ENCODE measurements at places on chromosomes 2 and 18. TPM values are rescaled to one million over a fixed set of nuclear protein-coding genes. Genes with fewer than 3 reads are reported as not detected.
A peak's percentile ranks its signal among the peaks of the same experiment; 100 is the strongest.

DSC1 gene
- total RNA-seq, result not detected

TMBIM1 gene
- 45.0 TPM for total RNA-seq

AKAIN1 gene
- not detected for total RNA-seq

PSMA8 gene
- total RNA-seq, result 0.89 TPM

DNA sequence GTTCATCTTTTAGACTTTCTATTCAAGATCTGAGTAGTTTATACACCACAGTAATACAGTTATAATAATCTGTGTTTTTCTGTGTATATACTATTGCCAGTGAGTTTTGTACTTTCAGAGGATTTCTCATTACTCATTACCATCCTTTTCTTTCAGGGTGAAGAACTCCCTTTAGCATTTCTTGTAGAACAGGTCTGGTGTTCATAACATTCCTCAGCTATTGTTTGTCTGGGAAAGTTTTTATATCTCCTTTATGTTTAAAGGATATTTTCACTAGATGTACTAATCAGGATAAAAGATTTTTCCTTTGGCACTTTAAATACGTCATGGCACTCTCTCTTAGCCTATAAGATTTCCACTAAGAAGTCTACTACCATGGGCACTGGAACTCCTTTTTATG lies 705.5 kb downstream of the SLC4A3 start:
- no peak for DNase-seq

- no peak for DNase-seq
Observed at GRCh38 chr2:211093743-211094303, 537.4 kb downstream of the CPS1 start.

DNA sequence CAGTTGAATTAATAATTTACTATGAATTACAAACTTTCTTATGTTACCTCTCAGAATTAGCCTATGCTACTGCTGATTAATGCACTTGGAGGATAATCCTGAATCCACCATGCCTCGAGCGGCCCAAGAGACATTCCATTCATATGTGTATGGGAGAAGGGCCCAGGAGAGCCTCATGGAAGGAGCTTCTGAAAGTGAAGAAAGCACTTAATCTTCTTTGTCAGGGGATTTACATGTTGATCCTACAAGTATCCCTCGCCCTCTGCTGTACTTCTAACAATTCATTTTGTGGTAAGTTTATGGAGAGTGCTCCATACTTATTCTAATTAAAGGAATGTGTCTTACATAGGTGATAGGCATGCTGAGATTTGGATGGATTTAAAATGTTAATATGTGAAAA lies 1189.1 kb upstream of the NXPH2 start:
- no peak for DNase-seq

GRCh38 chr2:74712223-74713053 lies 58.4 kb downstream of the SEMA4F start:
- no peak for DNase-seq

- no peak for DNase-seq
Observed at GRCh38 chr18:78754311-78755043, 225.1 kb upstream of the SALL3 start.

DNA sequence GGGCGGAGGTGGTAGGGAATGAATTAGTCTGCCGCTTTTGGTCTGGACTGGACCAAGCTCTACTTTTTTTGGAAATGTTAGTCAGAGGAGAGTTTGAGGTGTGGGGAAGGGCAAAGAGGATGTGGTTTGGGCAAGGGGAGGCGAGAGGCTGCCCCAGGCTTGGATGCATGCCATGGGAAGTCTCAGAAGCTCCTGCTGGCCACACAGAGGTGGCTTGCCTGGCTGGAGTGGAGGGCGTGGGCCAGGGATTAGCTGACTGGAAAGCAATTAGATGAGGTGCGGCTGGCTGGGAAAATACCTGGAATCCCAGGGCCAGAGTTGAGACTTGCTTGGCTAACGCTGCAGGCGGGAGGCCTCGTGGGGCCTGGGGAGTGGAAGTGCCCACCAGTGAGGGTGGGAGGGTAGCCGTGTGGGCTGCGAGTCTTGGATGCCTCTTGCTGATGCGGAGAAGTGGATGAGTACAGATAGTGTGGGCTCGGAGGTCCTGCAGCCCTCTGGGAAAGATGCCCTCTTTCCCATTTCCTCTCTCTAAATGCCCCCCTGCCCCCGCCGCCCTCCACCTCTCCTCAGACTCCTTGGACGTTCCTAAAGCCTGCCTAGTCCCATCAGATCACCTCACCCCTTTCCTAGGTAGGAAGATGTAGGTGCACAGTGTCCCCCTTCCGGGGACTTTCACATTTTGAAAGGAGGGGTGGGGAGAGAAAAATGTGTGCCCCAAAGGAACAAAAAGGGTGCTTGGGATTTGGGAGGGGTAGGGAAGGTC lies 117.6 kb downstream of the SMAD7 start:
- DNase-seq, result peak; percentile 14

- DNase-seq, result no peak
Observed at GRCh38 chr2:152251811-152252210, 76.2 kb upstream of the STAM2 start.

DNA sequence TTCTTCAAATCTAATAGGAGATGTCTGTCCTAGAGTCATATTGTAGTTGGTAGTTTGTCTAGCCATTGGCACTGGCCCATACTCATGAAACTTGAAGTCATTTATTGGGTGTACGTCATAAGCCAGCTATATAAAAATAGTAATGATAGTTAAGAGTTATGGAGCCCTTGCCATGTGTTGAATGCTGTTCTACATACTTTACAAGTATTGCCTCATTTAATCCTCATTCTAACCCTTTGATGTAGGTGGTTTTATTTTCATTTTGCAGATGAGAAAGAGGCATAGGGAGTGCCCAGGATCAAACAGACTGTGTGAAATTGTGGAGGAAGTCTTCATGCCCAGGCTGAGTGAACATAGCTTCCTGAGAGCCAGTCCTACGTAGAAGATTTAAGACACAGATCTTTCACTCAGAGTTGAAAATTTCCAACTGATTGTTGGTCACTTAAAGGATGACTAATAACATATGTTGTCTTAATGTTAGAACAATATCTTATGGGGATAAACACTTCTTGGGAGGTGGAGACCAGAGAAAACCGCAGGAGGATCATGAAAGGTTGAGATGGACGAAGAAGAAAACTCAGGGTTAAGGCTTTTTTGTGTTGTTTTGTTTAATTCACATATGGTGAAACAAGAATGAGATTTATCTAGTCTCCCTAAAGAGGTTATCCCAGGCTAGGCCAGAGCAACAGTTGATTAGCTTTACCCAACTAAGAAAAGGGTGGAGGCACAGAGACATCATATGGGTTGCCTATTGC lies 156.0 kb downstream of the CERS6 start:
- DNase-seq, result no peak

DNA sequence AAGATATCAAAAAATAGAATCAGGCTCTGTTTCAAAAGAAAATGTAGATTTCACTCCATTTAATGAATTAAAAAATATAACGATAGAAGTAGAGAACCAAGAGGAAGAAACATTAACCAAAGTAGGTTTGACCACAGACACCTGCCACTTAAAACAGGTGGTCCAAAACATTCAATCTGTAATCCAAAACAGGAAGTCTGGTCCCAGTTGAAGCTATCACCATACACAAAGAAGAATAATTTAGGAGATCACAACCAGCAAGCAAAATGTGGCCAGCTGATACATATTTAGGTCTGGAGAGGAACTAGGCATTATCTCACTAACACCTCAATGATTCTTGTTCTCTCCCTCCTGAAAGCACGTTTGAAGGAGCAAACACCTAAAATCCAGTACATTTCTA lies 73.1 kb downstream of the FTCDNL1 start:
- no peak for DNase-seq

GRCh38 chr2:153935511-153935910 lies 63.8 kb downstream of the GALNT13 start:
- no peak for DNase-seq

DNA sequence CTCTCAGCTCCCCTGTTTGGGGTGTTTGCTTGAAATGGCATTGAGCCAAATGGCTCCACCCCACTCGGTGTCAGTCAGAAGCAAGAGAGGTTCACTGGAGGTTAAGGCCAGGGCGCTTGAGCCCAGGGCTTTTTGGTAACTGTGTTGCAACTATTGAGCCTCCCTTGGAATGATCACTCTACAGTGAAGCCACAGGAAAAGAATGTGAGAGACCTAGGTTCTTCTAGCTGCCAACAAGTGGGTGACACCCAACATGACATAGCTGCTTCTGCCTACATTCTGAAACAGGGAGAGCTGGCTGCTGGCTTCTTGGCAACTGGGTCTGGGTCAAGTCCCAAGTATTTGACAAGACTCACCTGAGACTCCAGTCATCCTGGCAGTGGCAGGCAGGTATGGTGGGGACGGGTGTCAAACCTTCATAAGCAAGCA lies 7.1 kb upstream of the GRHL1 start:
- DNase-seq, result no peak

Data from activated B cell treated with CpG ODN at 0.5 μM for 24 hours (primary cell).